Stimulated activated CD8-positive, alpha-beta memory T cell treated with anti-CD3 and anti-CD28 coated beads, Interleukin-4, amount 100 ng/mL, for 1 hour (primary cell): ENCODE measurements at places on chromosomes 2 and 18.

DNA sequence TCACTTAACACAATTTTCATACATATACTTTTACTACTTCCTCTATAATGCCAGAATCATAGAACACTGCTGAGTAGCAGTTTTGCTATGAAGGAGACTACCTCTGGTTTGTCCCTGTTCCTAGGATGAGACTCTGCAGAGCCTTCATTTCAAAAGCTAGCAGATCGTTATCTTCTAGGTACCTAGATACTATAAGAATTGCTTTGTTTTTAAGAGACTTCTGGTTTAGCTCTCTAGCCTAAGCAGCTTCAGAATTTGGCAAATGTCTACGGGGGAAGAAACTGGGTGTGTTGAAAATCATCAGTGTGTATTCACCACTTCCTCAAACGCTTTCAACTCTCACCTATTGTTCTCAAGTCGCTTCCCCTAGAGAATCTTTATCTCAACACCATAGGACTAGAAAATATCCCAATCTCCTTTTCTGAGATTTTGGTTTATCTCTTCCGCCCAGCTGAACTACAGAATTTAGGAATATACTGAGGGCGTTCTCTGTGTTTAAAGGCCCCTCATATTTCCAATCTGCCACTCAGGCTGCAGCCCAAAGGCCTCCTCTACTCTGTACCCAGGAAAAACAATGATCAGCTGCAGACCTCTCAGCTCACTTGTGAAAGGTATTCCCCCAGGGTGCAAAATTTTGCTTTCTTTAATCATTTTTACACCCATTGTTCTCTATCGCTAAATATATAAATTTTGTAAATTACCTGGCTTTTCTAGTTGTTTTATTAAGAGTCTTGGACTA, 28.7 kb downstream of the SMAD2 start:
- DNase-seq: no peak

DNA sequence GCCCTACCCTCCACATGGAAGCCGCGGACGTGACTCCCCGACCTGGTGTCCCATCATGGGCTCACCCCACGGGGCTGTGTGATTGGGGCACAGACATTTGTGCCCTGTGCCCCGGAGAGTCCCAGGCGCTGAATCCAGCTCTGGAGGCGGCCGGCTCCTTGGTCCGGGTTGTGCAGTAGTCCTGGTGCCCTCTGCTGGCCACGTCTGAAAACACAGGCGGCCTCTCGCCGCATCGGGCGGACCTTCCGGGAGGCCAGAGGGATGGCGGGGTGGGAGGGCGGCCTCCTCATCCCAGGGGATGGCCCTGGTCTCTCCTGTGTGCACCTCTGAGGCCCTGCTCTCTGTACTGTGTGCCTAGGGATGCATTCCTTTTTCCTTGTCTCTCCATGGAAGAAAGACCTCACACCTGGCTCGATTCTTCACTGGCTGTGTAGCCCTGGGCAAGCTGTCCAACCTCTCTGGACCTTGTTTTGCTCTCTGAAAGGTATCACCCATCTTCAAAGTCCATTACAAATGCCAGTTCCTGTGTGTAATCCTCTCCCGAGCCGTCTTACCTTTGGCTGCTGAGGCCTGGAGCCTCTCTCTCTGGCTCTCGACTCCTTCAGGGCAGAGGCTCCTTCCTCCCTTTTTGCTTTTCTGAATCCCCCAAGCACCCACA, 27.6 kb downstream of the CELF4 start:
- no peak for DNase-seq

GRCh38 chr18:50814395-50814794, 5.4 kb downstream of the MRO start:
- DNase-seq: no peak

DNA sequence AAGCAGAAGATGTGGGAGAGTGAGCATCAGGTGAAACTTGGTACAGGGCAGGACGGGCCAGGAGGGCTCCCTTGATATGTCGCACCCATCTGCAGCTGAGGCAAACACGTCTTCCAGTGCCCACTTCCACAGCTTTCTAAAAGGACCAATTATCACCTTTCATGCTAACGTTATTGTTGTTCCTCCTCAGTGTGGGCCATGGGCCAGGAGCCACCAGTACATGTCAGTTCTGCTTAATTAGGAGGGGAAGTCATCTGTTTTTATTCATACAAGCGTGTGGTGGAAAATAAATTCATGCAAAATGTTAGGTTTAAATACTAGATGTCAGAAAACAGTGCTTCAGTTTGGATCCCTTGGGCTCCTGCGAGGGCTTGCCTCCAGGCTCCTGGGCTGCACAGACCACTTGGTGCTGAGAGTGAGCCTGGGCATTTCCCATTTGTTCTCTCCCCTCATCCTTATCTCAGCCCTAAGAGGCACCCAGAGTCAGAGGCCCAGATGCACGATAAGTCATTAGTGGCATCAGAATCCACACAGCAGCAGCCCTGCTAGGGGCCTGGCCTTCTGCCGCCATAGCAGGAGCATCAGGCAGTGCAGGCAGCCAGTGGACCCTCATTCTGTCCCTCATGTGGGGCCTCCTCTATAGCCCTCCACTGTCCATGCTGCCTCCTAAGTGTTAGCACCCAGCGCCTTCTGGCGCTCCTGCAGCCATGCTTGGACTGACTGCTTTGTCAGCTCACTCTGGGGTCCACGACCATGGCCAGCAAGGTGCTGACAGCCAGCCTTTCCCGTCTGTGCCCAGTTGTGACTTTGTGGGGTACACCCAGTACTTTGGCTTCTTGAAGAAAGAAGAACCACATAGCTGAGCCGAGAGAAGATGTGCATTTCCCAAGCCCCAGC, 539.8 kb upstream of the RAB6C start:
- DNase-seq: no peak

DNA sequence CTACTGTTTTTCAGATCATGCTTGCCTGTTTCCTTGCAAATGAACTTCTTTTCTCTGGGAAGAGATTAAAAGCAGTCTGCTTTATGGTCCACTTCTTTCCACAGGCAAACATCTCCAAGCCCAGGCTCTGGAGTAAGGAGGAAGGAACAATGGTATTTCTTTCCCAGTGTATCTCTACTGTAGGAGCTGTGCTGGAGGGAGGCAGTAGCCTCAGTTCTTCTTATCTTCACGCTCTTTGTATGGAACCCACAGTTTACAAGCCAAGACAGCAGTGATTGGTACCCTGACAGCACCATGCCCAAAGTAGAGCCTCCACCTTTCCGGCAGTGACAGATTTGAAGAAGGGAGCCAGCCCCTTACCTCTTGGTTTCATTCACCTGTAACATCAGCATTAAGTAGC, 35.2 kb downstream of the SPOPL start:
- DNase-seq: no peak

- no peak for DNase-seq
Measured at GRCh38 chr2:36246320-36246990, 109.1 kb upstream of the CRIM1 start.

DNA sequence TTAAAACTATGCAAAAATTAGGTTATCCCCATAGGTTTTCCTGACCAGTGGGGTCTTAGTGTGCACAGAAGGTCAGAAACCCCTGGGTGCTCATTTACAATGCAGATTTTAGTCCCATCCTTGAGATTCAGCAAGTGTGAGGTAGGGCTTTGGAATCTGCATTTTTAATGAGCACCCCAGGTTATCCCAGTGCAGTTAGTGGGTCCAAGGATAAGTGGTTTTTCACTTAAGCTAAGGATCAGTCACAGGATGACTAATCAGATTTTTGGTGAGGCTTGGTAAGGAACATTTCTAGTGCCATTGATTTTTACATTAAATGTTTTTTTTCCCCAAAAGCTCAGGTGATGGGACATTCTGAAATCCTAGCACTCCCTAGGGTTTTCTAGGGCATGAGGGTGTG, 50.7 kb upstream of the MGAT5 start:
- no peak for DNase-seq

DNA sequence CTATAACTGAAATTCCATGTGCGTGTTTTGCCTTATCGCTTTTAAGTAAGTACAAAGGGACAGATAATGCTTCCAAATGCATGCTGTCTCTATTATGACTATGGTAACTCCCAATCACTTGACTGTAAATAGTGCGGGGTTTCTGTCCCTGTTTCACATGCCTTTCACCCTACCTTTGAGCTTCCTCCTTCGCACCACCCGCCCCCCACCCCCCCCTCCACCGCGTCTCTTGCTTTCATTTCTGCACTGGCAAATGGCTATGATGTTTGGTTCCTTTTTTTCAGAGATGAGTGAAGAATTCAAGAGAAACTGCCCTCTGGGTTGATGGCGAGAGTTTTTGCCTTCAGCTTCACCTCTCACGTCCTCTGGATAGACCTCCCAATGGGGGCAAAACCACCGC, 25.0 kb upstream of the SPP2 start:
- DNase-seq: no peak

DNA sequence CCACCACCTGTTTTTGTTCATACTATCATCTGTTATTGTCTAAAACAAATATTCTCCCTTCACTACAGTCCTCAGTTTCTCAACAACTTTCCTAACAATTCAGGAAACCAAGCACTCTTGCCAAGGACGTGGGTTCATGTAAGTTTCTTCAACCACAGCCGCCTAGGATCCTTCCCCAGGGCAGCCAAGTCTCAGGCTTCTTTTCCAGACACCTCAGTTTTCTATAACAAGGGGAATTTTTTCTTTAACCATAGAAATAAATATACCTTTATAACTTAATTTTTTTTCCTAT, 39.4 kb upstream of the AGPS start:
- no peak for DNase-seq

GRCh38 chr2:20222014-20222768, 2.7 kb downstream of the SDC1 start:
- DNase-seq: no peak

DNA sequence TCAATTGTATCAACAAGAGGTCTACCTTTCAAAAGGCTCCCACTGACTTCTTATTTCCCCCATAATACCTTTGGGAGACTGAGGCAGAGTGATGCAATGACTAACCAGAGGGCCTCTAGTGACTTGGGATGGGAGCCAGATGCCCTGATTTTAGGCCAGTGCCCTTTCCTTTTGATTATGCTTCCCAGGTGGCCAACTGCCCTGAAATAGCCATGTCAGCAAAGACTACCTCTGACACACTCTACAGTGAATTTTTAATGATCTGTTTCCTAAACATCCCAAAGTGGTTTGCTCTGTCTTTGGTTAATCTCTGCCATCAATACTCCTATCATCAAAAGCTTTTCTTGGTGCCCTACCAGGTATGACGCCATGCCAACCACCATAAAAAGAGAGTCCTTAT, 65.9 kb upstream of the ZFP36L2 start:
- DNase-seq: no peak

DNA sequence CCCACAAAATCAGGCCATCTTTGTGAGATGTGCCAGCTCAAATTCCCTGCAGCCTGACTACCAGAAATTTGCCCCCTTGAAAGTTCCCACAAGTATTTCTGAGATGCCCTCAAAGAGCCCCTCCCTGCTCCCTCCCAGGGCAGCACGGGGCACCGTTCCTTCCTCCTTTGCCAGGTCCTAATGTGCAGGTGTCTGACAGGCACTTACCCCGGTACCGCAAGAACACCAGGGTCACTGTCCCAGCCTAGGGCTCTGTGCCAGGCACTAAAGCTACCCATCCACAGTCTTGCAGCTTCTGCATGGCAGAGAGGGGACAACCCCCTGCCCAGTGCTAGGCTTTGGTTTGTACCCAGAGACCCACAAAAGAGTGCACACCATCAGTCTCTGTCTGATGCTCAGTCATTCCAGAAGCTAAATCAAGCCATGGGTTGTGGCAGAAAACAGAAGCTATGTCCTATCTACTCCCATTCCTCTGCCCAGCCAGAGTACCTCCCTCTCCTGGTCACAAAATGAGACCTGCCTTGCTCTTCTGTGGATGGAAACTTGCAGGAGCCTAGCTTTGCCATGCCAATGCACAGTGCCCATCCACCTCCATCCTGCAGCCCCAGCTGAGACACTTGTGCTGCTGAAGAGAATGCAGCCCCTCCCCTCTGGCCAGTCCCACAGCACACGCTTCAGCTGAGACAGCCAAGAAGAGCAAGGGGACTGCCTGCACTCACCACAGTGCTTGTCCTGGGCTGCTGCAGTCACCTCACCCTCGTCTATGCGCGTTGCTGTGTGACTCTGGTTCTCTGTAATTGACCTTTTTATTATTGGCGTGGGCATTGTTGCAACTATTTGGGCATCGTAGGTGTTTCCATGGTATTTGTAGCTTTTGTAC, 48.7 kb downstream of the INPP5D start:
- no peak for DNase-seq

GRCh38 chr2:217387776-217388387, 528.0 kb upstream of the TNP1 start:
- DNase-seq: no peak

DNA sequence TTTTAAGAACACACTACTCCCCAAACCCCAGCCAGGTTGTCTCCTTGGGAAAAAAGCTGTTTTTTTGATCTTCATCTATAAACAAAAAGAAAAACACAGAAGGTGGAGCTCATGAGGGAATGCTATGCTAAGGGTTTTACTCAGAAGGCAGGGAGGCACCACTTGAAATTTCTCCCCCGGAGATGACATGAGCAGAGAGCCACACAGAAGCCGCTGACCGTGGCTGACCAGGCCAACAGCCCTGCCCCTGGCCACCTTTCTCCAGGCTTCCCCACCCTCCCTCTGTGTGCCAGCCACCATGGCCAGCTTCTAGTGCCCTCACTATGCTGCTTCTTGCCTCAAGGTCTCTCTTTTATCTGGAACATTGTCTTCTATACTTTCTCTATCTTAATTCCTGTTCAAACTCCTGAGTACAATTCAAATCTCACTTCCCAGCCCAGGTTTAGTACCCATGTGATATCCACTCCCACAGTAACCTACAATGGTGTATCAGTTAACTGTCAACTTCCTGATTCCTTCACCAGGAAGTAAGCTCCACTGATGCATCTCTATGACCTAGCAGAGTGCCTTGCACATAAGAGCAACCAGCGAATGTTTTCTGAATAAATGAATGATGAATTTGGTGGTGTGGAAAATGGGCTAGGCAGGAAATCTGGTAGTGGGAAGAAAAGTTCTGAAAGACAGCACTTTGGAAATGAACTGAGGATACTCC, 15.3 kb downstream of the LAPTM4A start:
- no peak for DNase-seq

DNA sequence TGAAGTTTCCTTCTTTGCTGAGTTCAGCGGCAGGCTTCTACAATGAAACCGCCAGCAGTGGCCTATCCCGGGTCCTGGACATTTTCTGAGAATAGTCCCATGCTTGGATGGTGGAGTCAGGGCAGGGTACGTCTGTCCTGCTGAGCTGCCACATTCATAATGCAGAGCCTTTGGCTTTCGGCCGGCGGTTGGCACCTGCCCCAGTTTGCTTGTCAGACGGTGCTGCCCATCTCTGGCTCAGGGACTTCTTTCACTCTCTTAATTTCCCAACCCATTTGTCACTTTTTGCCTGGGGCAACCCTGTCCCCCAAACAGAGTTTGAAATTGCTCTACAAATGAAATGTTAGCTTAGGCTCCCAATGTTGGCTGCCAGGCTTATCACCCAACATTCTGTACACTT, 57.2 kb downstream of the SOX11 start:
- DNase-seq: no peak

- no peak for DNase-seq
Measured at GRCh38 chr2:9690716-9691498, 60.1 kb upstream of the YWHAQ start.
